ENCODE measurements at places on chromosomes 3 and 15.

- DNase-seq = no peak
Observed at GRCh38 chr3:171277456-171278298, 182.5 kb downstream of the TNIK start.

DNA sequence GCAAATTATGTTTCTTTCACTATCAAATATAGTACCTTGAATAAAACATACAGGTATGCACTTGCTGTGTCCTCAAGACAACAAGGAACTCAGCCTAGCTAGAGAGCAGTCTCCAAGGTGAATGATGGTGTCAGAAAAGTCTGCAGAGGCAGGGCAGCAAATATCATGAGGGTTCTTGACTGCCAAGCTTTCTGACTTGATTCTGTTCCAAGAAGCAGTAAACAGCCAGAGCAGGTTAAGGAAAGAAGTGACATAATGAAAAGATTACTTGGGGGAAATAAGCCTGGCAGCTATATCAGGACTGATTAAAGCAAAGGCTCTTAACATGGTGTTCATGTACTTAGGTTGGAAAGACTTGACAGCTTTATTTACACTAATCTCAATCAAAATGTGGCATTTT, 192.2 kb upstream of the GADL1 start:
- no peak for DNase-seq

- DNase-seq = peak; percentile 37
Observed at GRCh38 chr3:12486916-12487315, 2.6 kb downstream of the TSEN2 start.

DNA sequence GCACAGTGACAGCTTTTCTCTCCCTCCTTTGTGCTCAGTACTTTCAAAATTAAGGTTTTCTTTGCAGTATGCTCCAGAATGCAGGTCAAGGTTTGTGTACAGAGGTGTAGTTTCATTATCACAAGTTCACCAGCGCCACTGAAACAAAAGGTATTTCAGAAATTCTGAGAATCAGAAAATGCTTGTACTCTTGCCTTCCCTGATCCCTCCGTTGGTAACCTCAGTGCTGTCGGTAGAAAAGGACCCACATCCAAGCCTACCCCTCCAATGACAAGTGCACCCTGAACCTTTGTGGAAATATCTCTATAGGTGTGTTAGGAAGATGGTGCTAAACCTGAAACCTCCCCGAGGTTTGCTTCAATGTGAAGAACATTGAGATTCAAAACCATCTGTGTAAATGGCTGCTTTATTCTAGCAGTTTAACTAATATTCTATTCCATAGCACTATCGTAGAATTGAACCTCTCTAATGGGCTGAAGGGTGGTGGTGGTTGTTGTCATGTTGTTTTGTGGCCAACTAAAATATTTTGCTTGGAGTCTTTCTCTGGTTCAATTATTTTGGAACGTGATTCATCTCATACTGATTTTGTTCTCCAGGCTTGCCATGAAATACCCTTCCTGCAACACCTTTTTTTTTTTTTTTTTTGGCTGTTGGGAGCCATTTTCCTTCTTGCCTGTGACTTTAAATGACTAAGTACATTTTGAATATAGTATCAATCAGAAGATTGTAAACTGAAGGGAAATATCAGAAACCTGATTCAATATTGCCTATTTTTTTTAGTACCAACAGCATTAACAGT, 20.7 kb downstream of the ZBTB38 start:
- peak; percentile 86 for DNase-seq

DNA sequence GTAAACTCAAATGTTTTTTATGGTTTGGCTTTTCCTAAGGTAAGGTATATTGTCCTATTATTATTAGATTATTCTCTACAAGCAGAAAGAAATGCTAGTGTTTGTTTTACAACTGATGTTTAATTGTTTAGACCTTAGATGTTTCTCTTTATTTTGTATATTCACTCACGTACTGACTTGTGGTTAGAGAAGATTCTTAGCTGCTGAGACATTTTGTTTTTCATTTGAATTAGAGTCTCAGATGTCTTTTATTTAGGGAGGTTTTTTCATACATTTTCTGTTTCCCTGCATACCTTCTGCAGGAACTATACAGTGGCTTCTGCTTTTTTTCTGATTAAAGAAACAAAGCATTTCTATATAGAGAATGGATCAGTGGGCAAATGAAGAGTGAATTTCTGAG, 110.9 kb downstream of the MYRIP start:
- DNase-seq = peak; percentile 41

DNA sequence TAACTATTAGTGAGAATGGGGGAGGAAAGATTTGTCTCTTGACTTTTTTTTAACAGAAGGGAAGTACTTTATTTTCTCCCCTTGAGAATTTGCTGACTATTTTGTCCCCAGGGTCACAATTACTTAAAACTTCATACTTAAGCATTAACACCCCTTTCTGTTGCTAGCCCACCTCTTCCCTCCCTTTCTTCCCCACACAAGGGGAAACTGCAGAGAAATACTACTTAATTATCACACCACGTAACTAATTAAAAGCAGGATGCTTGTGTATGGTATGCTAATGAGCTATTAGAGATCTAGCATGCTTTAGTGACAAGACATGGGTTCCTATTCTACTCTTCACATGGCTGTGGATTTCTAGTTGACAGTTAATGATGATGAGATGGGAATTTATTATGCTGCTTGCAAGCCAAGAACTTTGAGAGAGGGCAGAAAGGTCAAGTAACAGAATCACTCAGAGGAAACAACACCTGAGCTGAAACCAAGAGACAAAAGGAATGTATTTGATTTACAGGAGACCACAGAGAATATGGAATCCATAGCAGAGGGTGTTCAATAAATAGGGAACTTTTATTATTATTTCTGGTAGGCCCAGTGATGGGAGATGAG, 179.2 kb downstream of the LSAMP start:
- DNase-seq = no peak

DNA sequence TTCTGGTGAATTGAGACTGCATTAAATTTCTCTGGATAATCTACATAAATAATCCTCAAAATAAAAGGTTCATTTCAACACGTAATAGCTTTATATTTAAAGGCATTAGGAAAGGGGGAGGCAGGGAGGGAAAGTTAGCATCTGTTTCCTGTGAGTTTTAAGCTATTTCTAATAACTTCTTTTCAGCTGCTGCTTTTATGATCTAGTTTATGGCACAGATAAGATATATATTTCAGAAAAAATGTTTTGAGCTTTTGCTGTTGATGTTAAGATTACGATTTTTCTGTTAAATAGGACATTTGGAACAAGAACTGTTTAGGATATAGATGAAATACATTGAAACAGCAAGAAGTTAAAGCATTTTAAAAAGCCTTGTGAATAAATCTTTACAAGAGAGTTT, 30.0 kb downstream of the UBE2E1 start:
- no peak for DNase-seq

GRCh38 chr3:34264337-34265041, 466.1 kb downstream of the PDCD6IP start:
- no peak for DNase-seq

DNA sequence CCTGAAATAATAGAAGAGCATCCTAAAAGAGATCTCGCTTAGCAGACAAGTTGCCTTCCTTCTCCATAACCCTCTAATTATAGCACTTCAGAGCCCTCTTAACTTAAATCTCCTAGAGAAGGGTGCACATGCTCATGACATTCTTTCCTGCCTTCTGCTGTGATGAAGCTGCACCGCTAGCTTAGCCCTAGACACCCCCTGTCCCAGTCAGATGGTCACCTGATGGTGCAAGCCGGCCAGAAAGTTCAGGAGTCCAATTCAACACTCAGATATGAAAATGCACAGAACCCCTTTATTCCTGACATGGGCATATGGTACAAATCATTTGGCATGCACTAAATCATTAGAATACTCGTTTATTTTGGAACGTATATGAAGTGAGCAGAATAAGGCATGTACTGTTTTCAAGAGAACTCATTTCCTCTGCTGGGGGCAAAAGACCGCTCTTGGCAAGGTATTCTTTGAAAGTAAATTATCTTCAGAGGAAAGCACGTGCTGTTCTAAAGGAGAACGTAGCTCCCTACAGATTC, 420.4 kb upstream of the PROK2 start:
- no peak for DNase-seq

GRCh38 chr3:52143156-52143555, 11.1 kb downstream of the POC1A start:
- no peak for DNase-seq

DNA sequence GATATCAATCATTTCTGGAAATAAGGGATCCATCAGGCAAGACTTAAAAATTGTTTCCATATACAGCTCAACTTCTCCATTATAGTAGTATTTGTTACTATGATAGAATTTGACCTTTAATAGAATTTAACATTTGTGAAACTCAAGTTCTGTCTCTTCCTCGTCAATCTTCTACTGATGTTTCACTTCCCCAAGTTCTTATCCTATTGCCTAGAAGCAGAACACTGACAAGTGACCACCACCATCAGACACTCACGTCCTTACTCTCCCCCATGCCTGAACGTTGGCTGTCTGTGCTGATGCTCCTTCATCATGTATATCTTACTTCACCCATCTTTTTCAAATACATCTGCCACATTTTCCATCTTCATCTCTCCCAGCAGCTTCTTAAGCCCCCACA, 26.6 kb upstream of the TAFA4 start:
- no peak for DNase-seq

Data from fibroblast of mammary gland (primary cell).